ENCODE measurements at places on chromosomes 6 and 20.

DNA sequence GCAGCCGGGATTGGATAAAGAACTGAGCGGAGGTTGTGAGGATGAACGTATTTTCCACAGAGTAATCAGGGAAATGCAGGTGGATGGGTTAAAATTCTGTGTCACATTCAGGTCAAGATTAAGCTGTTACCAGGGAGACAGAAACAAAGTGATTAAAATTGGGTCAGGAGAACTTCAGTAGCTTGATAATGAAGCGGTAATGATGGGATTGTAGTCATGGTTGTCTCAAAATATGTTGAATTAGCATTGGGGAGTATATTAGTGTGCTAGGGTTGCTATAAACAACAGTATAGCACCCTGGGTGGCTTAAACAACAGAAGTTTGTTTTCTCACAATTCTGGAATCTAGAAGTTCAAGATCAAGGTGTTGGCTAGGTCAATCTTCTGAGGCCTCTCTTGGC lies 155.5 kb downstream of the GJA1 start:
- DNase-seq: no peak

GRCh38 chr20:58486207-58486606 lies 29.0 kb downstream of the APCDD1L start:
- DNase-seq: no peak

- no peak for DNase-seq
Measured at GRCh38 chr20:46087161-46087560, 2.6 kb downstream of the NCOA5 start.

- peak; percentile 88 for DNase-seq
Measured at GRCh38 chr6:157269261-157269794, 54.0 kb downstream of the TMEM242 start.

DNA sequence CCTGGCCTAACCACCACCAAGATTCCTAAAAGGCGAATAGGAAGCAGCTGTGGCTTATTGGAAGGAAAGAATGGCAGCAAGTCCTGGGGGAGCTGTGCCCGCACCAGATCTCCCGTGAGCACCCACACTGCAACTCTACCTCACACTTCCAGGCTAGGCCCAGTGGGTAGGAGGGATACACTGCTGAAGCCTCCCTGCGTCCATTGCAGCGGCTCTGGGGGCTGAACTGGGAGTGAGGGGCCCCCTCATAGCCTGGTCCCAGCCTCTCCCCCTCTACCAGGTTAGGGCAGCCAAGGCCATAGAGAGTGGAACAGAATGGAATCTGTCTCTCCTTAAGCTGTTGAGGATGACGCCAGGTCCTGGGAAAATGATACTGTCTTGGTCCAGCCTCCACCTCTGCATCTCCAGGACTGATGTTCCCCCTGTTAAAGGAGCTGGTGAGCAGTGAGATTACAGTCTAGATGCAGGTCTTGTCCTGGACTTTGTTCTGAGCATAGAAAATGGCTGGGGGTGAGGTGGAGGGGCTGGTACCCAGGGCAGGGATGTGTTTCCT lies 11.3 kb downstream of the CNPY3 start:
- no peak for DNase-seq

GRCh38 chr6:88539295-88539764 lies 373.2 kb upstream of the CNR1 start:
- no peak for DNase-seq

All from left cardiac atrium (tissue), 4 donors.